Kidney glomerular epithelial cell (primary cell): ENCODE measurements at places on chromosomes 4 and X.
A peak's percentile ranks its signal among the peaks of the same experiment; 100 is the strongest.

DNA sequence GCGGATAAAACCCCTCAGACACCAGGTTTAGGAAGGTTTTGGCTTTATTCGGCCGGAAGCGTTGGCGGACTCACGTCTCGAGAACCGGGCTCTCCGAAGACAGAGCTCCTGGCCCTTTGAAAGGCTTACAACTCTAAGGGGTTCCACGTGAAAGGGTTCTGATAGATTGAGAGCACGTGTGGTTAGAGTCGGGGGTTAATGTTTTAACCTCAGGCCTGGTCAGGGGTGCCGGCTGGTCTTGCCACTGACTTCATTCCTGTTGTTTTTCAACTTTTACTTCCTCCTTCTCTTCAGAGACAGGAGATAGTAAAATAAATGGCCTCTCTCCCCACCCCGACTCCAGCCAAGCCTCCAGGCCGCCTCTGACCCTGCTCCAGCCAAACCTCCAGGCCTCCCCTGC, 4.7 kb upstream of the ASMT start:
- DNase-seq: no peak

DNA sequence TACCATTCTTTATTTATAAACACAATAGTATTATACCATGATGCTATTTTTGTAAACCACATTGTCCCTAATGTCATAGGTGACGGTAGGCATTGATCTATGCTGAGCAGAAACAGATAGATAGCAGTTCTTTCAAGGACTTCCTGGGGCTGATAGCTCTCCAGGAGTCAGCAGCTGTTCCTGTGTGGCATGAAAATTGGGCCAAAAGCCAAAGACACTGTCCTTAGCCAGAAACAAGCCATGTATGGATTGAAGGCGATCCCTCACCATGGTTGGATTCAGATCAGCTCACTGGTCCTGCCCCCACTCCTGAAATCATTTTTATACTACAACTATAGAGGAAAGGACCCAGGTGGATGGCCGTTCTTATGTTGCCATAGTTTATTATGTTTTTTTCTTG, 53.6 kb downstream of the DDX60 start:
- DNase-seq: no peak

GRCh38 chr4:119477412-119478053, 151.1 kb downstream of the PDE5A start:
- DNase-seq: peak; percentile 41

DNA sequence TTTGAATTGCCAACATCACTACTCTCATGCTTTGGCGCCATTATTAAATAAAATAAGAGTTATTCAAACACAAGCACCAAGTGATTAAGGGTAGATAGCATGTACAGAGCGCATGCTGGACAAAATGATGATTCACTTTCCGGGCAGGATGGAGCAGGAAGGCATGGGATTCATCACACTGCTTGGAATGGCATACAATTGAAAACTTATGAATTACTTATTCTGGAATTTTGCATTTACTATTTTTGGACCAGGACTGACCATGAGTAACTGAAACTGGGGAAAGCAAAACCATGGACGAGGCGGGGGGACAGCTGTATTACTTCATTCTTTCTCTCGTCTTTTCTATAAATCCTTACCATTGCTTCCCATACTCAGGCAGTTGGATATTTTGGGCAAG, 28.5 kb upstream of the FGF5 start:
- peak; percentile 39 for DNase-seq

- no peak for DNase-seq
Measured at GRCh38 chr4:42716996-42717395, 60.1 kb upstream of the ATP8A1 start.

DNA sequence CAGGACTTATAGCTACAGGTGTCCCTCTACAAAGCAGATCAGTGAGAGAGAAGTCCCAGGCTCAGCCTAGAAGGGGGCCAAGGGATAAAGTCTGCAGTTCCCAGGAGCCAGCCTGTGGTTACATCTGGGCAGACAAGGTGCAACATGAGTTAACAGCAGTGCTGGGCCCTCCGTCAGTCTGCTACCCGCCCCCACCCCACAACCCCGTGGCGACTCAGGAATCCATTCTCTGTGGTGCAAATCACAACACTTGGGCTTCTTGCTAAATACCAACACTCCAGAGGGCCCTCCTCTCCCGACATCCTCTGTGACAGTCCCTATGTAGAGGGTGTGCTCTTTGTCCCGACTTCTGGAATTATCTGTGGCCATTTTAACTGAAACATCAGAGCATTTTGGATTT, 13.8 kb downstream of the GPM6B start:
- no peak for DNase-seq

- DNase-seq: no peak
Measured at GRCh38 chrX:101252634-101253033, 33.0 kb downstream of the DRP2 start.

DNA sequence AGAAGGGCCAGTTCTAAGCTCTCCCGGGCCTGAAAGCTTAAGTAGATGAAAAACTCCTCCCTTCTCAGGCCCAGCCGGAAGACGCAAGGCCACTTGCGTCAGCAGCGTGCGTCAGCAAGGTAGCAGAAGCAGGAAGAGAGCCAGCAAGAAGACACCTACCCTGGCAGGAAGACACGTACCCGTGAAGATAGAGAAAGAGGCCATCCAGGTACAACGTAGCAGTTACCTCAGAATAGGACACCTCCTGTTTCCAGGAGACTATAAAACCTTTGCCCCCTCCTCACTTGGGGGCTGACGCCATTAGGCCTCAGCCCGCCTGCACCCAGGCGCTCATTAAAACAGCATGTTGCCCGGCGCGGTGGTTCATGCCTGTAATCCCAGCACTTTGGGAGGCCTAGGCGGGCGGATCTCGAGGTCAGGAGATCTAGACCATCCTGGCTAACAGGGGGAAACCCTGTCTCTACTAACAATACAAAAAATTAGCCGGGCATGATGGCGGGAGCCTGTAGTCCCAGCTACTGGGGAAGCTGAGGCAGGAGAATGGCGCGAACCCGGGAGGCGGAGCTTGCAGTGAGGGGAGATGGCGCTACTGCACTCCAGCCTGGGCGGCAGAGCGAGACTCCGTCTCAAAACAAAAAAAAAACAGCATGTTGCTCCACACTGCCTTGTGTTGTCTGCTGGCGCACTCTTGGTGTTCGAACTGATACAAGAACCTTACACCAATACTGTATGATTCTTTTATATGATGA, 242.7 kb upstream of the NWD2 start:
- DNase-seq: no peak

DNA sequence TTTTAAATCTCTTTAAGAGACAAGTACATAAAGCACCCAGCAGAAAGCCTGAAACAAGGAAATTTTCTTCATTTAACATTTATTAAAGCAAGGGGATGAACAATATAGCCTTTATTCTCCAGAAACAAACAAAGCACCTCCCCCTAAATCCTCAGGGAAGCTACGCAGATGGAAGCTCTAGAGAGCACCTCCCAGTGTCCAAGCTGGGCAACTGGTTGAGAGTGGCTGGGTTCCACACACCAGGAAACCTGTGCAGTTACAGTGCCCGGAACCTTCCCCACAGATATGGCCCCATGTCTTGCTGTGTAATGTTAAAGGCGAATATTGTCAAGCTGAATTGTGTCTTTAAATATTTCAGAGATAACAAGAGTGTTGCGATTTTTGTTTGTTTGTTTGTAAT, 8.9 kb upstream of the TRIML1 start:
- no peak for DNase-seq

GRCh38 chrX:148601034-148601433, 100.6 kb downstream of the AFF2 start:
- DNase-seq: no peak

DNA sequence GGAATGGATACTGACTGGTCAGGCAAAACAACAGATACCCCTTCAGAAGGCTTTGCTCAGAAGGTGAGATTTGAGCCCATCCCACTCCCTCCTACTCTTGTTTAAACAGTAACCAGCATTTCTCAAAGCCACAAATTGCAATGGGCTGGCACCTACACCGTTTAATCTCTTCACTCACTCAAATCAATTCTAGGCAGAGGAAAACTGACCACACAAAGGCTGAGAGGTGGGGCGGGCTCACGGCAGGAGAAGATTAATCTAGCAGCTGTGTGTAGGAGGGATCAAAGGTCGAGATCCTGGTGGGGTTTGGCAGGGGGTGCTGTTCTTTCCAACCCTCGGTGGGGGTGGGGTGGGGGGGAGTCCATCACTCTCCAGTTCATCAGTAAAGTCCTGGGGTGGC, 622.4 kb downstream of the BCOR start:
- DNase-seq: no peak
